ENCODE measurements at places on chromosomes 5 and 9.

GRCh38 chr9:94697972-94698581, 28.4 kb upstream of the AOPEP start:
- DNase-seq: no peak

GRCh38 chr5:65791712-65792673, 70.0 kb downstream of the NLN start:
- peak; percentile 86 for DNase-seq

- DNase-seq: peak; percentile 91
Observed at GRCh38 chr5:132007399-132008162, 3.9 kb downstream of the ACSL6 start.

- DNase-seq: no peak
Observed at GRCh38 chr5:138582959-138583358, 7.8 kb upstream of the HSPA9 start.

- DNase-seq: peak; percentile 14
Observed at GRCh38 chr9:86707932-86708510, 239.3 kb downstream of the GAS1 start.

- DNase-seq: no peak
Observed at GRCh38 chr9:31996331-31996730, 388.1 kb upstream of the ACO1 start.

GRCh38 chr9:88682431-88682831, 147.5 kb downstream of the NXNL2 start:
- DNase-seq: no peak

GRCh38 chr9:106438928-106439327, 424.0 kb upstream of the ZNF462 start:
- no peak for DNase-seq

DNA sequence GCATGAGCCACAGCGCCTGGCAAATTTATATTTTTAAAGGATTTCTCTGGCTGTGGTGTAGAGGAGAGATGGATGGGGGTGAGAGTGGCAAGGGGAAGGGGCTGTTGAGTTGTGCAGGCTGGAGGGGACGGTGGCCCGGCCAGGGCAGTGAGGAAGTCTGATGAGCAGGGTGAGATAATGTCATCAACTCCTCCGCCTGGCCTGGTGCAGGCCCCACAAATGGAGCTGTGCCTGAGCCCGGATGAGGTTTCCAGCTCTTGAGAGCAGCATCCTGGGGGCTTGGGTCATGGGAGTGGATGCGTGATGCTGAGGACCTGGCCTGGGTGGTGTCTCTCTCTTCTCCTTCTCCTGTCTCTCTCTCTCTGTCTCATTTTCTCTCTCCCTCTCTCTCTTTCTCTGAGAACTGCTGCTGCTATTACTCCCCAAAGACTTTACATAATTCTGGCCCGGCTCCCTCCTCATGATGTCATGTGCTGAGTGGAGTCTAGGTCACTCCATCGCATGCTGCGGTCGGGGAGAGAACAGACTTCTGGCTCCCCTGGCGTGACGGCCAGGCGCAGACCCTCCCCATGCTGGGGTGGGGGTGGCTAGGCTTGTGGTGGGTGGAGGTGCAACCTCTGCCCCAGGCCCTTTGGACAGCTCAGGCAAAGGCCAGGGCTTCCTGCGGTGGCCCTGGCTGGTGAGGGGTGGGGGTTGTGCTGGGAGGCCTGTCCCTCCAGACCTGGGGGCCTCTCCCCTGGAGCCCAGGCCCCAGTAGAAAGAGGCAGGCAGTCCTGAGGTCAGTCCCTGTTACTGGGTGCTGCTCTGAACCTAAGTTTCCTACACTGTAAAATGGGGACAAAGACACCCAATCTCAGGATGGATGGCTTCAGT, 26.4 kb downstream of the FGF18 start:
- no peak for DNase-seq

GRCh38 chr5:68554571-68555279, 339.2 kb downstream of the PIK3R1 start:
- no peak for DNase-seq

- DNase-seq: peak; percentile 58
Observed at GRCh38 chr9:134403682-134404301, 77.5 kb downstream of the RXRA start.

- DNase-seq: no peak
Observed at GRCh38 chr5:178770621-178771020, 40.2 kb upstream of the ZNF354A start.

GRCh38 chr9:88077071-88077617, 61.1 kb downstream of the SPATA31C2 start:
- no peak for DNase-seq

- no peak for DNase-seq
Observed at GRCh38 chr9:109474170-109474569, 23.9 kb downstream of the PTPN3 start.

GRCh38 chr9:132811985-132812384, 66.1 kb downstream of the AK8 start:
- no peak for DNase-seq
